SK-N-DZ (cell line): ENCODE measurements at places on chromosomes 1 and 21.

- no peak for DNase-seq
Observed at GRCh38 chr1:172588296-172589291, 55.6 kb downstream of the SUCO start.

- DNase-seq, result peak; percentile 31
Observed at GRCh38 chr21:26732432-26733221, 112.6 kb downstream of the ADAMTS1 start.

- DNase-seq, result no peak
Observed at GRCh38 chr1:246622035-246622652, 55.9 kb downstream of the CNST start.

GRCh38 chr1:197920414-197921117, 3.4 kb downstream of the LHX9 start:
- DNase-seq, result no peak

GRCh38 chr1:47192458-47193384, 2.9 kb upstream of the PDZK1IP1 start:
- DNase-seq, result peak; percentile 57

DNA sequence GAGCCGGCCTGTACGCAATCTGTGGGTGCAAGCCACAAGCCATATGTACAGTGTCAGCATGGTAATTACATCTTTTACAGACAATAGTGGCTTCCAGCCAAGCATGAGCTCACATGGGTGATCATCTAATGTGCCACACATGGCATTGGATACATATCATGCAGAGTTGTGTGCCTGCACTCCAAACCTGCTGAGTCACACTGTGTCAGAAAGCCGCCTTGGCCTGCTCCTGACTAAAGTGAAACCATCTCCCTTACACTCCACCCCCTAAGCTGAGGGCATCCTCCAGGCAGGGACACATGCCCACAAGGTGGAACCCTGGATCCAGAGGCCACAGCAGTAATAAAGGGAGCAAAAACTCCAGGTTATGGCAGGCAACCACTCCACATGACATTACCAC, 72.5 kb downstream of the KCNT2 start:
- DNase-seq, result peak; percentile 18

DNA sequence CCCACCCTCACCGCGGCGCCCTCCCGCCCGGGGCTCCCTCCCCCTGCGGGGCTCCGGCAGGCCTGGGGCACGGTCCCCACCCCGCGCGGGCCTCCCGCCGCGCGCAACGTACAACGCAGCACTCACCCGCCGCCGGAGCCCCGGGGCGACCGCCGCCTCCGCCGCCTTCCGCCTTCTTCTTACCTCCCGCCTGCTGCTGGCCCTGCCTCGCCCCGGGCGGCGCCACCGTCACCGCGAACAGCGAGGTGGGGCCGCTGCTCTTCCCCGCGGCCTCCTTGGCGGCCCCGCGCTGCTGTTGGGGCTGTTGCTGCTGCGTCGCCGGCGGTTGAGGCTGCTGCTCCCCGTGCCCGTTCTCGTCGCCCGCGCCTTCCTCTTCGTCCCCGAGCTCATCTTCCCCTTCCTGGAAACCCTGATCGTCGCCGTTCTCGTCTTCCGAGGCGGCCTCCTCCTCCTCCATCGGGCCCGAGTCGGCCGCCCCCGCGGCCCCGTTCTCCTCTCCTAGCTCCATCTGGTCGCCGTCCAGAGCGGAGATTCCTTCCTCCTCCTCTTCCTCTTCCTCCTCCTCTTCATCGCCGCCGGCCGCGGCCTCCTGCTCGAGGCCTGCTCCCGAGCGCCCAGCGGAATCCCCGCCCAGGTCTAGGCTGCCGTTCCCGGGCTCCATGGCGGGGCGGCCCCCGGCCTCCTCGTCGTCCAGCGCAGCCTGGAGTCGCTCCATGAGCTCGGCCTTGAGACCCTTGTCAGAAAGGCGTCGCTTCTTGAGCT, 671 bp downstream of the HNRNPU start:
- DNase-seq, result no peak

DNA sequence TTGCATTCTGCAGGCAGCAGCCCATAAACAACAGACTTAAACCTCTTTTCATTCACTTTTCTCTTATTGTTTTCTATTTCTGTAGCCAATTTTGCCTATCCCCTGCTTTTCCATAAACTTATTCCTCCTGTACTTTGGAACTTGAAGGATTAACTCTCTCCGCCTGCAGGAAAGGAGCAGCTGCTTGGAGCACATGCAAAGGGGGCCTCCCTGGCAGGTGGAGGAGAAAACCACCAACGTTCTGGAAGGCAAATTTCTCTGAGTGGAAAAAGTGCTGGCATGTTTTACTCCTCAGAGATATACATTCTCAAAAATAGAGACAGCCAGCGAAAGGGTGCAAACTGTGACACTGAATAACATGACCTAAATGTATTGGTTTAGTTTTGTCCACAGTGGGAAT, 33.6 kb downstream of the RGS21 start:
- DNase-seq, result no peak

DNA sequence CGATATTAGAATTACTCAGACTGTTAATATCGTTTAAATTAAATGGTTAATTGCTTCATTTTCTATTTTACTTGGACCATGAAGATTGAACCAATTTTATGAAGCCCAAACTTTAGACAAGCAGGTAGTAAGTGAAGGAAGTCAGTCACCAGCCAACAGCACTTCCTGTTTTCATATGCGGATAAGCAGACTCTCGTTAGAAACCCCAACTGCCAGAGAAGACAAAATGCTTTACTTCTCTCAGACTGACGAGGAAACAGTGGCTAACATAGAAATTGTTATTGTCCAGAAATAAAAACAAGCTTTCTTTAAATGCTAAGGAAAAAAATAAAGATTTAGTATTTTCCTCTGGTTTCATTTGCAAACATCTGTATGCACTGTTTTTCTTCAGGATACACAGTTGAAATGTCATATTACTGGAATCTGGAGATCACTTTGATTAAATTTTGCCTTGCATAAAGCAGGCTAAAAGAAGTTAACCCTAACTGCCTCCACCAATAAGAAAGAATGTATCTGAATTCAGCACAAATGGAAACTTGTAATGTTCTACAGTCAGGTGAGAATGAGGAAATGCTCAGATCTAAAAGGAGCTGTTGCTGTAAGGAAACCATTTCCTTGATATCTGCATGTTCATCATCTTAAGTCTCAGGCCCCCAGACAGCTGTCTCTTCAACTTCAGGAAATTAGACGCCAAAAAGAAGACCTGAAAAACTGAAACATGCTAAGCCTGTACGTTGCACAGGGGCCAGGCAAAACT, 129.8 kb upstream of the SAMSN1 start:
- DNase-seq, result peak; percentile 40

- DNase-seq, result no peak
Observed at GRCh38 chr1:155085504-155086127, 7.0 kb downstream of the EFNA3 start.

GRCh38 chr1:183953031-183953430, 84.5 kb downstream of the COLGALT2 start:
- DNase-seq, result no peak

GRCh38 chr1:10664251-10664650, 132.2 kb downstream of the CASZ1 start:
- DNase-seq, result no peak

DNA sequence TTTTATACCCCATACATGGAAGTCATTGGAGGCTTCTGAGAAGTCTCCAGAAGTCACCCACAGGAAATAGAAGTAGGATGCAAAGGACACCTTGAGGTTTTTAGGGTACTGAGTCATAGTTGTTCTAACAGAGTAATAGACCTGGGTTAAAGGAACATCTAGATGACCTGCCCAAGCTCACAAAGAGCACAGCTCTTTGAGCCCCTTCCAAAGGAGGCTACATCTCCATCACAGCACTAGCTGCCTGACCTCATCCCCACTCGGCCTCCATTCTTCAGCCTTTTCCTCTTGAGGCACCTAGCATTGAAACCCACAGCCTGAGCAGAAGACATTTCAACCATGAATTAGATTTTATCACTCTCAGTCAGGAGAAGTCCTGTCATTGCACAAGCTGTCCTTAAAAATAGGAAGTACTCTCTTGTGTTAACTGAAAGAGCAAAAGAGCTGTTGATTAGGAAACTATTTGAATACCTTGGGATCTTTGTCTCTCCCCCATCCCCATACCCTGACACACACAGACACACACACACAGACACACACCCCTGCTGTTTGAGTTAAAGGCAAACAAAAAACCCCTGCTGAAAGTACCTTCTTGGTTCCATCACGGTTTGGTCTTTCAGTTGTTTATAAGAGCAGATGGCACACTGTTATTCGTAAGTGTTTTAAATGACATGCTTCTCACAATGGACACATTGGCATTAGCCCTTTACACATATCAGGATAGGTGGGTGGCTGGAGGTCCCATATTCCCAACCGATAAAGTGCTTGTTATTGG, 22.2 kb downstream of the MKNK1 start:
- DNase-seq, result no peak

- no peak for DNase-seq
Observed at GRCh38 chr1:205986861-205987260, 16.3 kb downstream of the RAB7B start.

DNA sequence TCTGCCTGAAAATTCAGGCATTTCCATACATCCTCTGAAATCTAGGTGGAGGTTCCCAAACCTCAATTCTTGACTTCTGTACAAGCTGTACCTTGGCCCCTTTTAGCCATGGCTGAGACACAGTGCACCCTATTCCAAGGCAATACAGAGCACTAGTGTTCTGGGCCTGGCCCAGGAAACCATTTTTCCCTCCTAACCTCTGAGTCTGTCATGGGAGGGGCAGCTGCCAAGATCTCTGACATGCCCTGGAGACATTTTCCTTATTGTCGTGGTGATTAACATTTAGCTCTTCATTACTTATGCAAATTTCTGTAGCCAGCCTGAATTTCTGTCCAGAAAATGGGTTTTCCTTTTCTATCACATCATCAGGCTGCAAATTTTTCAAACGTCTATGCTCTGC, 248.0 kb upstream of the RGS18 start:
- no peak for DNase-seq

DNA sequence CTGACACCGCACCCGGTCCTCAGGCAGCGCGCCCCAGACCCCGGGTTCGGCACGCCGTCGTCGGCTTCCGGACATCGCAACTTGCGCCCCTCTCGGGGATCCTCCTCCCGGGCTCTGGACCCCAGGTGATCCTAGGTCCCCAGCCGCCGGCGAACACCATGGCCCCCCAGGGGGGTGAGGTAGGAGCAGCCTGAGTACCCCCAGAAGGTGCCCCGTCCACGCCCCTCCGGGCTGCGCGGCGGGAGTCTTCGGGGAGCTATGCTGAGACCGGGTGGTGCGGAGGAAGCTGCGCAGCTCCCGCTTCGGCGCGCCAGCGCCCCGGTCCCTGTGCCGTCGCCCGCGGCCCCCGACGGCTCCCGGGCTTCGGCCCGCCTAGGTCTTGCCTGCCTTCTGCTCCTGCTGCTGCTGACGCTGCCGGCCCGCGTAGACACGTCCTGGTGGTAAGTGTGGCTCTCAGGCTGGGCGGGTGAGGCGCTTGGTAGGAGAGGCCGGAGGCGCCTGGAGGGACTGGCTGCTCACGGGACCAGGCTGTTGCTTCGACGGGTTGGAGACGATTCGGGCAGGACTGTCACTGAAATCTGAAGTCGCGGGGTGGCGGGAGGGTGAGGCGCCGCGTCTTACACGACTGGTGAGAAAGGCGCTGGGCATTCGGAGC, 367 bp downstream of the WNT2B start:
- no peak for DNase-seq

DNA sequence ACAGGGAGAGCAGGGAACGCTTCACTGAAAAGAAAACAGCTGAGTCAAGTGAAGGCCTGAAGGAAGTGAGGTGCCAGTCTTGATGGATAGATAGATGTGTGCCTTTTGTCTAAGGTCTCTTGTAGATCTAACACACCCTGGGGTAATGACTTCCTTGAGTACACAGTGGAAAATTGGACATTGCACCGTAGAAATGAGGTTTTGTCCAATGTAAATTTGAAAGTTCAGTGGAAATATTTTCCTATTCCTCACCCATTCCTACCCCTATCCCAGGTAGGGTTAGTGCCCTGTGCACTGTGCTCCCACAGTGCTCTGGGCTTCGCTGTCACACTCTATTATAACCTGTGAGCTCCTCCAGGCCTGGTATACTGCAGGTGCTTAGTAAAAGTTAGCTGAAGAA, 24.3 kb downstream of the ZMYND12 start:
- DNase-seq, result no peak

GRCh38 chr1:192872010-192872409, 63.2 kb downstream of the RGS2 start:
- DNase-seq, result no peak

GRCh38 chr1:192730198-192730597, 78.6 kb upstream of the RGS2 start:
- no peak for DNase-seq

DNA sequence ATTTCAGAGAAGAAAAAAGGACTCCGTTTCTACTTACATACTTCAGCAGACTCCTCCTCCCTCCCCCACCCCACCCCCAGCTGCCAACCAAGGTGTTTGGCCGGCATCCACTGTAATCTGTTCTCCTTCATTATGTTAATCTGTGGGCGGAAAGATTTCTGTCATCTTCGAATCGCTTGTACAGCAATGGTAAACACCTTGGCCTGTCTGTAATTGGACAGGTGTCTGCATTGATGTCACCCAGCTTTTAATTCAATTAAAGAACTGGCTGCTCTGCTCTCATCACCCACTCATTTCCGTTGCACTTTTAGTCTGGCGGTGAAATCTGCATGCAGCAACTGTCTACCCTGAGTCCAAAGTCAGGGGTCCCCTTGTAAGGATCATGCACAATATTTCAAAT, 368.6 kb downstream of the USH2A start:
- DNase-seq, result peak; percentile 7

DNA sequence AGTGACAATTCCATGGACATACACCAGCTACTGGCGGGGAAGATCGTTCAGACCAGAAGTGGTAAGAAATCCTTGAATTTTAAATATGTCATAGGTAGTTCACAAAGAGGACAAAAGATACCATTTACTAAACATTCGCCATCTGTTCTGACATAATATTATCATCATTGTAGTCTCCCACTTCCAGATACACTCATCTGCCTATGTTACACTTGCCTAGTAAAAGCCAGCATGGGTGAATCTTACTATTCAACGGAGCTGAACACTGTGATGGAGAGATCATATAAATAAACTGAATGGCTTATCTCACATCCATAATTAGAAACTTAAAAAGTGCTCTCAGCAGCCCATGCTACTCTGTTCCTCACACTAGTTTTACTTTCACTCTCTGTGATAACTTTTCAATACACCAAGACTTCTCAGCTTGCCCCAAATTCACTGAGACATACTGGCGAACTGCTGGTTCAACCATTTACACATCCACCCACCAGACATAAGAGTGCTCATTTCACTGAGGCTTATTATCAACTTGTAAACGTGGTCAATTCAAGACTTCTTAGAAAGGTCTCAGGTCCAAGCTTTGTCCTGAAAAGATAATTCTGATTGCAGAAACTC, 463 bp upstream of the PRRC2C start:
- no peak for DNase-seq

DNA sequence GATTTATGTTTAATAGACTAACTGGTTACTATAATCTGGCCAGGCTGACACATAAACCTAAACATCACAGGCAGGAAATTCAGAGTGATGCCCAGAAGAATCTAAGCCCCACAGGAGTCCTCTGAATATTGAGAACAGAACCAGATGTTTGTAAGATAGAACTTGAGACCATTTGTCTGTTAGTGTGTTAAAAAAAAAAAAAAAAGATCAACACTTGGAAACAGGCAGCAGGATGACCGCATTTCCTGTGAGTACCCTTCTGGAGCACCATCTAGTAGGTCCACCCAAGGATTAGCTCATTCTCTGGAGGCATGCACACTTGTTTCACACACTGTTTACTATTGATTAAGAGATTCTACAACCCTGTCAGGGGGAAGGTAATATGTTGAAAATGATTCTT, 111.4 kb upstream of the VANGL1 start:
- no peak for DNase-seq
